Activated T-cell treated with anti-CD3 and anti-CD28 coated beads for 4 hours (primary cell): ENCODE measurements at places on chromosomes 11 and 22.

- no peak for DNase-seq
Measured at GRCh38 chr11:116446048-116446941, 326.5 kb downstream of the BUD13 start.

- no peak for DNase-seq
Measured at GRCh38 chr11:36631774-36632173, 33.7 kb upstream of the RAG2 start.

DNA sequence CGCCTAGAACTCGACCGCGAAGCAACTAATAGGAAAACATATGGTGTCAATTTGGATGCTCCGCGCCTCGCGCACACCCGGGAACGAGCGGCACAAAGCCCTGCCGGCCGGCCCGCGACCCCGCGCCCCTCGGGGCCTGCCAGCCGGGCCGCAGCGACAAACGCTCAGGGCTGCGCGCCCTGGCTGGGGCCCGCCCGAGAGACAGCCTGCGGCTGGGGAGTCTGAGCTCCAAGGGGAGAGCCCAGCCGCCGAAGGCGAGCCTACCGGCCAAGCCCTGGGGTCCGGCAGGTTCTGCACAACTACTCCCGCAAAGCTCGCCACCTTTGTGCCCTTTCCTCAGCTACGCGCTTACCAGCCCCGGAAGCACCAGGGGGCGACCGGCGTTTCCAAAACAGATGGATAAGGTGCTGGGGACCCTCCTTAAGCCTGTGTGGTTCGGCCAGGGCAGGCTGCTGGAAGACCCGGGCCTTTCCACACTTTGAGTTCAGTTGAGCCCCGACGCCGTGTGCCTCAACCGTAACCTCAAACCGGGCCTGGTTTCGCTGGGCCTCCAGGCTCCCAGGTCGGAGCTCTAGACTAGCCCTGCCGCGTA is 6.0 kb downstream of the PAX6 start:
- DNase-seq = no peak

DNA sequence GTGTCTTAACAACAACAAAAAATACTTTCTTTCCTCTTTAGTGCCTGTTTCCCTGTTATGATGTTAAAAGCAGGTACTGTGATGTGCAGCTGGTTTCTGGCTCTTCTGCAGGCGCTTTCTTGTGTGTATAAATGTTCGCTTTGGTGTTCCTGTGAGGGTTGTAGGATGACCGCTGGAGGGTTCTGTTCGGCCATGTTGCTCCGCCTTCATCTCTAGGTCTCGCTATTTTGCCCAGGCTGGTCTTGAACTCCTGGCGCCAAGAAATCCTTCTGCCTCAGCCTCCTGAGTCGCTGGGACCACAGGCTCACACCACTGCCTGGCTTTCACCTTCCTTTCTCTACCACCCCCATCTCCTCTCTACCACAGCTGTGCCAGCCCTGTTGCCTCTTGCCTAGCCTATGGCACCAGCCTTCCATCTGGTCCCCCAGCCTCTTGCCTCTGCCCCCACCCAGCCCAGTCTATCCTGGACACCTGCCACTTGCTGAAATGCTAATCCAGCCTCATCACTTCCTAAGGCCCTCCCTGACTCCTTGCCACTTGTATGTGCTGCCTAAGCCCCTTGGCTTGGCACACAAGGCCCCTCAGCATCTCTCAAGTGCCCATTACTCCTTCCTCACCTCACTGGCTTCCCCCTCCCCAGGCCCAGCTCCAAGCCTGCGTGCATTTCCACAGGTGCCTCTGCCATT is 5.5 kb downstream of the LRRC74B start:
- no peak for DNase-seq

- DNase-seq = no peak
Measured at GRCh38 chr11:84261707-84262106, 975.5 kb upstream of the CCDC90B start.

GRCh38 chr22:43828998-43829782 is 17.1 kb upstream of the EFCAB6 start:
- no peak for DNase-seq

GRCh38 chr11:65528819-65529350 is 4.0 kb downstream of the SCYL1 start:
- no peak for DNase-seq

DNA sequence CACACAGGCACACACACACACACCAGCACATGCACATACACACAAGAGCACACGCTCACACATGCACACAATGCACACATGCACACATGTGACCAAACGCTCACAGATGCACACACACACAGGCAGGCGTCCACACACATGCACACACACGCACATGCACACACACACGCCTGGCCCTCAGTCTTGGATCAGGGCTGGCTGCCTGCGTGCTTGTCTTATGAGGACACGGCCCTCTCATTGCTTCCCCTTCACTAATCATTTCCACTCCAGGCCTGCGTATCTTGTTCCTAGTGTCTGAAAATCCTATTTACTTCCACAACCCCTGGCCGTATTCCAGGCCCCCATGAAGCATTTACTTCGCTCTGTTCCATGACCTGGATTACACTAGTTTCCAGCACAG is 740.5 kb downstream of the BRD1 start:
- no peak for DNase-seq

DNA sequence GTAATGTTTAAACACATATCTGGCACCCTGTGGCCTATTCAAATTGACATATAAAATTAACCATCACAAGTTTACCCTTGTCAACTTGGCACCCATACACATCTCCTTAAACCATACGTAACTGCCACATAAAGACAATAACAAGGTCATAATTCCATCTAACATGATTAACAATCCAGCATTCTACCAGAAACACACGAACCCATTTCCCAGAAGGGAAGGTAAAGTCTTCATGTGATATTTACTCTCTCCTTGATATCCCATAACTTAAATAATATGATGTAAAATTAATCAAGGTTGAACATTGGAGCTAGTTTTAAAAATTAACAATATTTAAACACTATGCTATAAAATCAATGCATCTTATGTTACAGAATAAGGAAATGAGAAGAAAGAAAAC is 55.2 kb upstream of the CEP295 start:
- no peak for DNase-seq

- no peak for DNase-seq
Measured at GRCh38 chr11:35454362-35454761, 35.0 kb upstream of the SLC1A2 start.

DNA sequence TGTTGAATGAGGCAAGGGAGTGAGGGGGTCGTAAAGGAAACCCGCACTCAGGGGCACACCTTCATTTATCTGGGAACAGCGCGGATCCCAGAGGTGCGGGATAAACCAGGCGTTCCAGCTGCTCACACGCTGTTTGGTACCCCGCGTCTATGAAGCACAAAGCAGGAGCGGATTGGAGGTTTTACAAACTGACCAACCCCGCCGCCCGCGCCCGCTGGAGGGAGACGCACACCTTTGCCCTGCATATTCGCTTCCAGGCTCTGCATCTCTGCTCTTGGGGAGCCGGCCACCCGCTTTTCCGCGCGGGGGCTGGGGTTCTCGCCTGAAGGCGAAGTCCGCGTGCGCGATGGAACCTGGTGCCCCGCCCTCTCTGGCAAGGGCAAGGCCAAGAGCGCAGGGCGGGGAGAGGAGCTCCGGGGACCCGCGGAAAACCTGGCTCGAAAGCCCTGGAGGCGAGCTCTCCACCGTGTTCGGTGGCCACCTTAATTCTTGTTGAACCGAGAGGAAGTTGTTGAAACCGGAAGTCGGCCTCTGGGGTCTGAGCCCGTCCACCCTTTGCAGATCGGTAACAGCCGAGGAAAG is 6.8 kb upstream of the ALX4 start:
- no peak for DNase-seq

DNA sequence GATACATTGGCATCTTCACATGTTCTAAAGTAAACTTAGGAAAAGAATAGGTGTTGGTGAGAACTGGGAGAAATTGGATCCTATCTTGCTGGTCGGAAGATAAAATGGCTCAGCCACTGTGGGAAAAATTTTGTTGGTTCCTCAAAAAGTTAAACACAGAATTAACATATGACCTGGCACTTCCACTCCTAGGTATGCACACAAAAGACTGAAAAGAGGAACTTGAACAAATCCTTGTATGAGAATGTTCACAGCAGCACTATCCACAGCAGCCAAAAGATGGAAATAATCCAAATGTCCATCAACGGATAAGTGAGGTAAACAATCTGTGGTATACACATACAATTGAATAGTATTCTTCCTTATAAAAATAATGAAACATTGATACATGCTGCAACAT is 4.8 kb upstream of the TPH1 start:
- no peak for DNase-seq

DNA sequence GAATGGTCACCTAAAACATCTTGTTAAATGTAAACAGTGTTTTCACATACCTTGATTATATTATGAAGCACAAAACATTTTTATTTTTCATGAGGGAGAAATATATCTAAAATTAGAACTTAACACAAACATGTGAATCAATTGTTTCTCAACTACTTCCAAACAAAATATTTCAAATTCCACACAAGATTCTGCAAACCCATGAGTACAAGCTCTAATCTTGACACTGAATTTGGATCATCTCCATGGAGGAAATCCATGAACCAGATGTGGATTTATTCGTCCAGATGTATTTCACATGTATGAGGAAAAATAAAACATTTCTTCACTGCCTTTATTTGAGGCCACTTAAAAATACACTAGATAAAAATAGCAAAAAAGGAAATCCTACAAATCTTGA is 184.2 kb downstream of the SBF2 start:
- no peak for DNase-seq

- no peak for DNase-seq
Measured at GRCh38 chr11:16312233-16312765, 44.0 kb downstream of the SOX6 start.

DNA sequence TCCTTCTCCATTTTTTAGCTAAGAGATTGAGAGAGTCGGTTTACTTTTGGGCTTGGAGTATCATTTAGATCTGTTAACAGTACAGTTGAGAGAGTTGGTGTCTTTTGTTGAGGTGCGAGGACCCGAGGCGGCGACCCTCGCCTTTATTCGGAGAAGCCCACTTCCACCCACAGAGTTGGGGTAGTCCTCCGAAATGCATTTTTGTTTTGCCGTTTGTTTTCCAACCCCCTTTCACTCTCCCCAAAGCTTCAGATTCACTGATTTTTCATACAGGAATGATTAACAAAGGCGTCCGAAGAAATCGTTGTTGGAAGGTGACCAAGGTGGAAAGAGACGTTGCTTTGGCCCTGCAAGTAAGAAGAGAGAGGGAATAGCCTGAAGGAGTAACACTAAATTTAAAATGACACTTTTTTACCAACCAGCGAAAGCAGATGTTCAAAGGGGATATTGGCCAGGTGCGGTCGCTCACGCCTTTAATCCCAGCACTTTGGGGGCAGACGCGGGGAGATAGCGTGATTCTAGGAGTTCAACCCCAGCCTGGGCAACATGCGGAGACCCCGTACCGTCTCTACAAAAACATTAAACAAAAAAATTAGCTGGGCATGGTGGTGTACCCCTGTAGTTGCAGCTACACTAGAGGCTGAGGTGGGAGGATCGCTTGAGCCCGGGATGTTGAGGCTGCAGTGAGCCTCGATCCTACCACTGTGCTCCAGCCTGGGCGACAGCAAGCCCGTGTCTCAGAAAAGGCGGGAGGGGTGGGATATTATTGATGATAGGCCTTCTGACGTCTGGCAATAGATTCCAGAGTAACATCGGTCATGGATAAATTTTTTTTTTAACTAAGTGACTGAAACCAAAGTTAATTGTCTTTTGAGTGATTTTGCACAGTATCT is 899 bp upstream of the RAB30 start:
- no peak for DNase-seq
